ENCODE measurements at places on chromosomes 13 and 19.

DNA sequence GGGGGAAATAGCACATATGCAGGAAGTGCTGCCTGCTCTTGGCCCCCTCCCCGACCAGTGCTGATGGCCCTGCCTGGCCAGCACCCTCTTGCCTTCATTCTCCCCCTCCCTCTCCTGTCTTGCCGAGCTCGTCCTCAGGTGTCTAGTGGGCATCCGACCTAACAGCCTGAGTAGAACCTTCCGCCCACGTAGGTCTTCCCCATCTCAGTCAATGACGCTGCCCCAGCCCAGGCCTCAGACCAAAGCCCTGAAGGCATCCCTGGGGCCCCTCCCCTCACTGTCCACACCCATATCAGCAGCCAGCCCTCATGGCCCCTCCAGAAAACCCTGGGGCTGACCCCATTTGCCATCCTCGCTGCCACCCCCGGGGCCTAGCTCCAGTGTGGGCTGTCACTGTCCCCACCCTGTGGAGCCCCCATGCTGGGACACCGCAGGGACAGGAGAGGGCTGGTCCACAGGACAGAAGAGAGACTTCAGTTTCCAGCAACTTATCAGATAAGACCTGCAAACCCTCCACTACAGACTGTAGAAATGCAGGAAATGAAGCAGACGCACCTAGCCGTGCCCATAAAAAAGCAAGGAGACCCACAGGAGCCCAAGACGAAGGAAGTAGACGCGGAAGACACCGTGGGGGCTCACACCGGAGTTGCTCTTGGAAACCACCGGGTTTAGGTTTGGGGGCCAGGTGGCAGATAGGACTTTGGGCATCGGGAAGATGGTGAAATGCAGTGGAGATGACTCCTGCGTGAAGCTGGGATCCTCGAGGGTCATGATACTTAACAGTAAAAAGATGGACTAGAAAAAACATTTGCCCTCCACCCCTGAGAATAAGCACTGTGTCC is 38.3 kb downstream of the AP1M1 start:
- DNase-seq: no peak

GRCh38 chr13:29964181-29964845 is 113.9 kb upstream of the UBL3 start:
- no peak for DNase-seq

DNA sequence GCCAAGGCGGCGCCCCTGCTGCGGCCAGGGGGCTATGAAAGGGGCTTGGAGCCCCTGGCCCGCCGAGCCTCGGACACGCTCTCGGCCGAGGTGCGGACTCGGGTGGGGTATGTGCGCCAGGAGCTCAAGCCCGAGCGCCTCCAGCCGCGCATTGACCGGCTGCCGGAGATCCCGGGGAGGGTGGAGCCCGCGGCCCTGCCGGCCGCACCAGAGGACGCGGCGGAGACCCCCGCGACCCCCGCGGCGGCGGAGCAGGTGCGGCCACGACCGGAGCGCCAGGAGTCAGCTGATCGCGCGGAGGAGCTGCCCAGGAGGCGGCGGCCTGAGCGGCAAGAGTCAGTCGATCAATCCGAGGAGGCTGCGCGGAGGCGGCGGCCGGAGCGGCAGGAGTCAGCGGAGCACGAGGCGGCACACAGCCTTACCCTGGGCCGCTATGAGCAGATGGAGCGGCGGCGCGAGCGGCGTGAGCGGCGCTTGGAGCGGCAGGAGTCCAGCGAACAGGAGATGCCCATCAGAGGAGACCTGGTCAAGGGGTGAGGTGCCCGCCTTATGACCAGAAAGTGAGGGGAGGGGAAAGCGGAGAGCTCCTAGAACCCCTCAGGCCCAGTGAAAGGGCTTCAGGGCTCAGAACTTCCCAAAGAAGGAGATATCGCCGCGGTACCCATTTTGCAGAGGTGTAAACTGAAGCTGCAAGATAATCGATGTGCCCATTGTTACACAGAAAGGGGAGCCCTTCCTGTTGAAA is 8.8 kb upstream of the SHKBP1 start:
- DNase-seq: no peak

DNA sequence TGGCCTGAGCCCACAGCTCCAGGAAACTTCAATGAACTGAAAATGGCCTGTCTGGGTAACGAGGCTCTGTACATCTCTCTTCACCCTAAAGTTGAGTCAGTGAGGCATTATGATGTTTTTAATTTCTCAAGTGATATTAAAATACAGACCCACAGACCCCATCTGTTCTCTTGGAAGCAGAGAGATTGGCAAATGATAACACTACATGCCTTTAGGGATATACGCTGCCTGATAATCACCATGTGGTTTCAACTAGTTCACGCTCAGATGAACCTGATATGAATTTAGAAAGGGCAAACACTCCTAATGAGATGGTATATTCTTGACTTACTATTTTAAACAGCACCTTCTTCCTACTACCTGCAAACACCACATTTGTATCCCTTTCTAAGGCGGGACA is 127.5 kb downstream of the RFC3 start:
- no peak for DNase-seq

GRCh38 chr19:10315335-10316214 is at the start of gene FDX2:
TSS of gene FDX2 (minus strand) at chr19:10316015. CDS start at chr19:10315996, 19 bp downstream.
- peak; percentile 83 for DNase-seq

- DNase-seq: no peak
These were observed 61.0 kb downstream of the MZT1 start for GRCh38 chr13:72666391-72666790.

- DNase-seq: no peak
These were observed 35.1 kb downstream of the MICU2 start for GRCh38 chr13:21568854-21569253.

DNA sequence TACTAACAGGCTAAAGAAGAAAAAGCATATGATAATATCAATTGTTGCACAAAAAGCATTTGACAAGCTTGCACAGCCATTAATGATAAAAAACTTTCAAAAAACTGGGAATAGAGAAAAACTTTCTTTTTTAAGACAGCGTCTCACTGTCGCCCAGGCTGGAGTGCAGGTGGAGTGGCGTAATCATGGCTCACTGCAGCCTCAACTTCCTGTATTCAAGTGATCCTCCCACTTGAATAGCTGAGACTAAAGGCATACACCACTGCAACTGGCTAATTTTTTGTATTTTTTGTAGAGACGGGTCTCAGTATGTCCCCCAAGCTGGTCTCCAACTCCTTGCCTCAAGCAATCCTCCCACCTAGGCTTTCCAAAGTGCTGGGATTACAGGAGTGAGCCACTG is 382.8 kb downstream of the TSHZ3 start:
- DNase-seq: no peak

- DNase-seq: peak; percentile 97
These were observed 17.7 kb upstream of the FBXO17 start for GRCh38 chr19:38993271-38993670.

DNA sequence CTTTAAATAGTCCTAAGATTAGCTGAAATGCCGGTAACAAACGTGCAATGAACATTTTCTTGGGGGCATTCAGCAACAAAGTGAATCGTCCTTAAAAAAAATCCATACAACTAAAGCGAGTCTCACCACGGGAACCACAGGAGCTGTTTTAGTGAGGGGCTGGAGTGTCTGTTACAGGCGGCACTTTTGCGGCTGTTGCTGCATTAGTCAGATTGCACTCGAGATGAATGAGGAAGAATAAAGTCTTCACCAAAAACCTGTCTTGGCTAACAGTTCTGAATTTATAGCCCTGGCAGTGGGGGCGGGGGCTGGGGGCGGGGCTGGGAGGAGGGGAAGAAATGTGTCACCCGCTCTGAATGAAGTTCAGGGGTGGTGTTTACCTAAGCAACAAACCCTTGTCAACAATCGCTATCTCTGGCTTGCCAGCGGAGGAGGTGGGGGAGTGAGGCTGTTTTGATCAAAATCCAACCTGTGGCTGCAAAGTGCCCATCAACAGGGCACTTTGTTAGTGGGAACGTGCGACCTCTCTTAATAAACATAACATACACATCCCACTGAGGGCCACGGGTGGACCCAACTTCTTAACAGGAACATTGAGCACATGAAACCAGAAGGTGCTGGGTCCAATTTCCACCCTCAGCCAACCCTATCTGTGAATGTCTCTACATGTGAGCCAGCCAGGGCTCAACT is 44.5 kb downstream of the RFX2 start:
- peak; percentile 41 for DNase-seq

- no peak for DNase-seq
These were observed 253 bp upstream of the TPTE2 start for GRCh38 chr13:19561585-19561984.

- DNase-seq: no peak
These were observed 6.8 kb downstream of the KATNAL1 start for GRCh38 chr13:30300596-30300995.
